Dorsolateral prefrontal cortex (tissue), 122 donors: ENCODE measurements at places on chromosomes 1 and 21.

- no peak for DNase-seq
Observed at GRCh38 chr1:188660572-188660971, 1817.1 kb downstream of the BRINP3 start.

GRCh38 chr21:33021667-33022066, 4.1 kb upstream of the OLIG2 start:
- DNase-seq = no peak

GRCh38 chr1:84719543-84720217, 29.4 kb upstream of the SSX2IP start:
- DNase-seq = no peak

- no peak for DNase-seq
Observed at GRCh38 chr1:230169454-230170152, 102.6 kb downstream of the GALNT2 start.

- no peak for DNase-seq
Observed at GRCh38 chr1:64959986-64960385, 6.4 kb downstream of the JAK1 start.

GRCh38 chr1:32869923-32870614, 643 bp downstream of the FNDC5 start:
- peak; percentile 41 for DNase-seq

DNA sequence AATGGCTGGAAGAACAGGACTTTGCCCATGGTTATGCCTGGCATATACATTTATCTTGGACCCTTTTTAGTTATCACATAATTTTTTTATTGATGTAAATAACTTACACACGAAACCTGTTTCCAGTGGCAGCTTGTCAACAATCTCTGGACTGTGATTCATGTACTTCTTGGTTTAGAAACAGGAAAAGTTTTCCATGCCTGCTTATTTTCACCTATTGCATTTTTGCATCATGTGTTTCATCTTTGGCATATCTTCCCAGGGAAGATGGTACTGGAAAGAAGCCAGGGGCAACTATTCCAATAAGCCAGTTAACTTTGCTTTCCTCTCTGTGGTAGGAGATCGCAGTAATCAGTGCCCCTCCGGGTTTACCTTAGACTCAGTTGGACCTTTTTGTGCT, 210.3 kb downstream of the TPR start:
- no peak for DNase-seq

GRCh38 chr1:78255846-78256245, 210.1 kb downstream of the GIPC2 start:
- no peak for DNase-seq

DNA sequence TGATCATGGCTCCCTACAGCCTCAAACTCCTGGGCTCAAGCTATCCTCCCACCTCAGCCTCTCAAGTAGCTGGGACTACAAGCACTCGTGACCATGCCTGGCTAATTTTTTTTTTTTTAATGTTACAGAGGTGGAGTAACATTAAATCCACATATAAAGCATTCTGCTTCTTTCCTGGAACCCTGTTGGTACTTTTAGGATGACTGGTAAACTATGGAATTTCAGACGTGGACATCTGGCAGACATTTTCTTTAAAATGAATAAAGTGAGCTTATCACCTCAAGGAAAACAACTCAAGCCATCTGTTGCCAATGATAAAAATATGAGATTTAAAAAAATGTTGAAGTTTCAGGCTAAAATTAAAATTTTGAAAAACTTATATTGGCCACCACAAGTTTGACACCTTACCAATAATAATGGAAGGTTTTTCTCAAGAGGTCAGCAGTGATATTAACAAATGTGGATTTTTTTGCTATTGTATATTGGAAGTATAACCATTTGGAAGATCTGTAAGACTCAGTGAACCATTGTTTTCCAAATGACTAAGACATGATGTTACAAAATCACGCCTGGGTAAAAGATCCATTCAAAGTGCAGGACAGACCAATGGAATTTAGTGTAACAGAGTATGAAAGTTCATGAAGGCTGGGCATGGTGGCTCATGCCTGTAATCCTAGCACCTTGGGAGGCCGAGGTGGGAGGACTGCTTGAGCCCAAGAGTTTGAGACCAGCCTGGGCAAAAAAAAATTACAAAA, 52.7 kb upstream of the EIF4G3 start:
- DNase-seq = no peak

DNA sequence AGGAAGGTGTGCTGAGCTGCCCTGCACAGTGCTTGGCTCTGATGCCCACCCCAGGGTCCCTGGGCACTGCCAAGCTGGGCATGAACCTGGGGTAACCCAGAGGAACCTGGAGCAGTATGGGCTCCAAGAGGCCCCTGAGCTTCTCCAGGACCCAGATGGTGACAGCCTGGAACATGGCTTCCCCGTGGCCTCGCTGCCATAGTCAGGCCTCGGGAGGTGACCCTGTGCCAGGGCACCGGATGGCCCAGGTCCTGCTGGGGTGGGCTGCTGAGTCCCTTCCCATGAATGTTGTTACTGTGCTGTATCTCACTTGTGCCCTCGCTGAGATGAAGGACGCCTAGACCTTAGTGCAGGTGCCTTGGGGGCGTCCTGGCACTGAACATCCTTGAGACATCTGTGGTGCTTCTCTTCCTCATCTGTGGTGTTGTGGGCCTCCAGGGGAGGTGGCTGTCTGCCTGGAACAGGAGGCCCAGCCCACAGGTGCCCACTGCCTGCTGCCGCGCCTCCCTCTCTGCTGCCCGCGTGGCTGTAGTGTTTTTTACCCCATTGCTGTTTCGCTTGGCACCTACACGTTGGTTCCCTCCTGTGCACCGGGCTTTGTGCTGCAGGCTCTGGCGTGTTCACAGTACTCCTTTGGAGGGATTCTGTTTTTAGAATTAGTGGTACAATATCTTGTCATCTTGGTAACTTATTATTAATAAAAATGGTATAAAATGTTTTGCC, 160.3 kb downstream of the PCBP3 start:
- no peak for DNase-seq

DNA sequence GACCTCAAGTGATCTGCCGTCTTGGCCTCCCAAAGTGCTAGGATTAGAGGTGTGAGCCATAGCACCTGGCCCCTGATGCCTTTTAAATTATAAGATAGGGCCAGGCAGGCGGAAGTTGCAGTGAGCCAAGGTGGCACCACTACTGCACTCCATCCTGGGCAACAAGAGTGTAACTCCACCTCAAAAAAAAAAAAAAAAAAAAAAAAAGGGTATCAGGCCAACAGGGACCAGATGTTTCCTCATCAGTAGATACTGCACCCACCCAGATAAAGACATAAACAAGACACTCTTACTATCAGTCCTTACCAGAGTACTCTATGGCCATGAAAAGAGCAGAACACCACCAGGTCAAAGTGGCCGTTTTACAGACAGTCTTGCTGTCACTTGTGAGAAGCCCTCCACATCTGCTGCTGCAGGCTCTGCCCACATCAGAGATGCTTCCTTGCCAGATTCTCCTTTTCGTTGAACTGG, 3.3 kb downstream of the C21orf58 start:
- DNase-seq = no peak
